ENCODE measurements at places on chromosomes 6 and 20.

GRCh38 chr6:106997392-106998158 lies 23.0 kb upstream of the CD24 start:
- DNase-seq: peak; percentile 63

DNA sequence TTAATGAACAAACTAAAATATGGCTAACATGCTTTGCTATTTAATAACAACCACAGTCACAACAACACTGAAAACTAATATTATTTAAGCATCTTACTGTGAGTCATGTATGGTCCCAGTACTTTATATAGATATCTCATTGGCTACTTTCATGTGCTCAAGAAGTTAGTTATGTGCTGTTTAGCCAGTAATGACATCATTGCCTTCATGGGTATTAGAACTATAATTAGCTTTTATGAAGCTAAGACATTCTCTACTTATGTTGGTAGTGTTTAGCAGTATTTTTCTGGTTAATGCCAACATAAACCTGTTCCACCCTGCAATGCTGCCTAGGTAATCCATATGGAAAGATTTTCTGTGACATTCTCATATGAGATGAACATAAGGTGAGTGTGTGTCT lies 56.1 kb downstream of the ADGRG6 start:
- no peak for DNase-seq

- peak; percentile 15 for DNase-seq
Measured at GRCh38 chr6:158938811-158939254, 61.2 kb downstream of the RSPH3 start.

DNA sequence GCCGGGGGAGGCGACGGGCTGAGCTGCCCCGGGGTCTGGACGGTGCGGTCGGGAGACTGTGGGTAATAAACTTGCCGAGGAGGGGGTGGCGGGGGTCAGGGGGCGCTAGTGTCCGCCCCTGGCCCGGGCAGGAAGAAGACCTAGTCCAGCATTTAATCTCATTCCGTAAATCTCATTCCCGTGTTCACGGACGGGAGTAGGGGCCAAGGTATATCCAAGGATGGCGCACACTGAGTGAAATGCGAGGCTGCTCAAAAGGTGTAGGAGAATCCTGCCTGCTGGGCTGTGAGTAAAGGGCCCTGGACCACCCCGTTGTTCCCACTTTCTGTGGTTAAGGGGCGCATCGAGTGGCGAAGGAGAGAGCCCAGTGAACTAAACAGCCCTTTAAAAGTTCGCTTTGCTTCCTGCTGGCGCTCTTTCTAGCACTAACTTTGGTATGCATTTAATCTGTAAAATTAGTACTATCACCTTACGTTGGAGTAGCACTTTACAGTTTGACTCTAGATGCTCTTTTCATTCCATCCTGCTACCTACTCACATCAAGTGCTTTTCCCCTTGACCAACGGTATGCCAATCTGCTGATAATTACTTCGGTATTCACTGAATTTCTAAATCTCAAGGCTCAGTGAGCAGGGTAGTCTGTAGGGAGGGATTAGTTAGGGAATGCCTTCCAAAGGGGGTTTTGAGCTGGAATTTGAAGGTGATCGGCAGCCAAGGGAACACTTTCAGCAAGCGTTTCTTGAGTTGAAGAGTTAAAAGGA lies 730 bp downstream of the PARD6B start:
- DNase-seq: peak; percentile 32

DNA sequence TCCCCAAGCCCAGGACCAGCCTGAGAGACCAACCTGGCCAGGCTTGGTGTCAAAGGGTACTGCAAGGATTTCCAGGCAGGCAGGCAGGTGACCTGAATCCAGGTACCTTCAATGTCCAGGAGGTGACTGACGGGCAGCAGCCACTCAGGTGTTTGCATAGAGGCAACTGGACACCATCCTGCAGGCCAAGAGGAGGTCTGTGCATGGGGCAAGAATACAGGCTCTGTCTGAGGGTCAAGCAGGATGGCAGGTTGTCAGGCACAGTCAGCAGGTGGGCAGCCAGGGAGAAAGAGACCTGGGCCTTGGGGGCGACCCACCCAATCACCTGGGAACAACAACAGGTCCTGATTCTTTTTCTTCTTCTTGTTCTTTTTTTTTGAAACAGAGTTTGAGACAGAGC lies 159.3 kb upstream of the QKI start:
- no peak for DNase-seq

DNA sequence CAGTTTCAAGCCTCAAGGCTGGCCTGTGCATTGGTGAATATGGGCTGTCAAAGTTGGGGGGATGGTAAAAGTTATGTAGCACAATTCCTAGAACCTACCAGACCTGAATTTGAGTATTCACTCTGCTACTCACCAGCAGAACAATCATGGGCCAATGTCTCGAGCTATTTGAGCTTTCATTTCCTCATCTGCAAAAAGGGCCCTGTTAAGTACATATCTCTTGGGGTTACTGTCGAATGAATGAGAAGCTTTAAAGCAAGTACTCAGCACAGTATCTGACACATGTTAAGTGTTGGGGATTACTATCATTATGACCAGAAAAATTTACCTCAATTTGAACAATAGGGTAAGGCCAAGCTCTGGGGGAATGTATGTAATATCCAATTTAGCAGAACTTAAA lies 13.5 kb upstream of the ENPP4 start:
- no peak for DNase-seq

GRCh38 chr6:139181236-139181635 lies 46.4 kb downstream of the HECA start:
- no peak for DNase-seq

- no peak for DNase-seq
Measured at GRCh38 chr6:3788408-3789017, 37.0 kb upstream of the PXDC1 start.

DNA sequence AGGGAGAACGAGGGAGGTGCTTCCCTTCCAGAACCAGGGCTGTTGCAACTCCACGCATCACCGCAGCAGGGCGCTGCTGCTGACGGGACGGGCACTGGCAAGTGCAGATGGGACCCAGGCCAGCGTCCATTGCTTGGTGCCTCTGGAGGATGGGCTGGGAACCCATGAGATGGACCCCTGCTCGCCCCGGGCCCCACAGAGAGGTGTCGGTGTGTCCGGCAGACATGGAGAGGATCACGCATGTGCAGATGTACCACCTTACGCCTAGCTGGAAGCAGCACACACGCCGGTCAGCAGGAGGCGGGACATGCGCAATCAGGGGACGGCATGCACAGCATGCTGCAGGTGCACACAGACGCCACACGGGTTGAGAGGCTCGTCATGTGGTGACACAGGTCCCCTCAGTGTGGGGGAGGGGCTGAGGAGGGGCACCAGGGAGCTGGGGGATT lies 5.7 kb downstream of the CABLES2 start:
- no peak for DNase-seq

DNA sequence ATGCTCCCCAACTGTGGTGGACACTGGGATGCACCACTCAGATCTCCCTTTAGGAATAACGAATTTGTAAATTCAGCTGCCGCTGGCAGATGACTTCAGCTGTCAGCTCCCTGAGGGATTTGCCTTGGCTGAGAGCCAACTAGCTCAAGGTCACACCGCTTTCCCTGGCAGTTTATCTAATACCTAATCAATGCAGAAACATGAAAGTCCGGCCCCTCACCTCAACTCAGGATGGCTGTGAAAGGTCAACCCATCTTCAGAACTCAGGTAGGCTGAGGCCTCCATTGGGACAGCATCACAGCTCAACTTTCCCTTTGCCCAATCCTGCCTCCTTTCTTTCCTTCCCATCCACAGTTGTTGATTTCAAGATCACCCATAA lies 22.8 kb upstream of the SCGN start:
- no peak for DNase-seq

- DNase-seq: no peak
Measured at GRCh38 chr20:5020760-5021159, 19.4 kb upstream of the SLC23A2 start.

DNA sequence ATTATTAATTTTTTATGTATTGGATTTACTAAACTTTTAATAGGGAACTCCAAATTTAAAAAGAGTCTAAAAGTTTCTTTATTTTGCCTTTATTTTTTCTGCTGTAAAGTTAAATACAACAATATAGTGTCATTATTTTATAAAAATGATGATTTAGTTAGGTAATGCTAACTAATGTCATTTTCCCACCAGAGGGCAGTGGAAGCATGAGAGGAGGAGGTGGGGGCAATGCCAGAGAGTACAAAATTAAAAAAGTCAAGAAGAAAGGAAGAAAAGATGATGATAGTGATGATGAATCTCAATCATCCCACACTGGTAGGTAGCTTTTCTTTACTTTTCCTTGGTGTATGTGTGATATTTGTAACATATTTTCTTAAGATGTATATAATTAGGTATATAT lies 20.2 kb upstream of the FHL5 start:
- peak; percentile 41 for DNase-seq

- no peak for DNase-seq
Measured at GRCh38 chr6:89021629-89022028, 58.2 kb upstream of the RNGTT start.

- no peak for DNase-seq
Measured at GRCh38 chr6:14927398-14927797, 318.5 kb upstream of the JARID2 start.

- DNase-seq: no peak
Measured at GRCh38 chr6:137693711-137694110, 173.3 kb upstream of the TNFAIP3 start.

- no peak for DNase-seq
Measured at GRCh38 chr6:43367245-43367984, 2.0 kb downstream of the ZNF318 start.

GRCh38 chr6:75372884-75373283 lies 88.3 kb upstream of the TMEM30A start:
- DNase-seq: no peak

GRCh38 chr6:118171852-118172251 lies 264.8 kb downstream of the SLC35F1 start:
- no peak for DNase-seq

DNA sequence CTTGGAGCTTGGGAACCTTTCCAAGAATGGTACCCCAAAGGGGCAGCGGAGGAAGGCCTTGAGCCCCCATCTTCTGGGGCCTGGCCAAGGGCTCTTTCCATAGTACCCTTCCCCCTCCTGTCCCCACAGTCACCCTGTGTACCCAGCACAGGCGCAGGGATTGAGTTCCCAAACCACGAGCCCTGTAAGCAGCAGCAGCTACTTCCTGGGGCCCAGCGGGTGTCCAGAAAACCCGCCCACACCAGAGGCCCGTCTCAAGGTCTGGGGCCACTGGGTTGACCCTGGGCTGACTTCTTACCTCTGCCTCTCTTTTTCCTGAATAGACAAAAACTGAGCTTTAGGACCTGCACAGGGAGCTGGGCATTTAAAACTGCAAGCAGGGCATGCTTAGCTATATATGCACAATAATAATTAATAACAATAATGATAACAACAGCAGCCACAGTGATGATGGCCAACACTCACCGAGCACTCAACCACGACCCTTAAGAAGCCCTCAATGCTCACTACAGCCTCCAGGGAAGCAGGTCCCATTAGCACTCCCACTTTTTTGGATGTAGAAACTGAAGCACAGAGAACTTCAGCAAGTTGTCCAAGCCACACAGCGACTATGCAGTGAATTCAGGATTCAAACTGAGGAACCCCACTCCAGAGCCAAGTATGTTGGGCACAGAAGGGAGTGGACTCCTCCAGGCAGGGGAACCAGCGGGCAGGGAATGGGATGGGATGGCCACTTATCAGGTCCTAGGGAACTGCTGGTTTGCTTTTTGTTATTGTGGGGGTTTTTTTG lies 14.5 kb downstream of the NOL4L start:
- DNase-seq: no peak

DNA sequence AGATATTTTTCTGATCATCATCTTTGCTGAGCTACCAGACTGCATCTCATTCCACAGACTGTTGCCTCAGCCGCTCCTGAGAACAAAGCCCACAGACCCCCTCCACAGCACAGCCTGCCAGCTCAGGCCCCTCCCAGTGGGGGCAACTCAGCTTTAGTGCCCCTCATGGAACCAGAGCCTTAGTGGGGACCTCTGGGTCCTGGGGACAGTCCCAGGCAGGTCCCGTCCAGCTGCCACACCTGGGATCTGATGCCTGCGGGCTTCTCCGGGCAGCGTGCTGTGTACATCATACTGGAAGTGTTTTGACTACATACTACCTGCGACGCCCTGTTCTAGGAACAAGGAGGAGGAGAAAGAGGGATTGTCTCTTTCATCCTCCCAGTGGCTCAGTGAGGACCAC lies 38.3 kb upstream of the QKI start:
- DNase-seq: no peak

- DNase-seq: no peak
Measured at GRCh38 chr6:12189150-12189549, 101.0 kb upstream of the EDN1 start.

DNA sequence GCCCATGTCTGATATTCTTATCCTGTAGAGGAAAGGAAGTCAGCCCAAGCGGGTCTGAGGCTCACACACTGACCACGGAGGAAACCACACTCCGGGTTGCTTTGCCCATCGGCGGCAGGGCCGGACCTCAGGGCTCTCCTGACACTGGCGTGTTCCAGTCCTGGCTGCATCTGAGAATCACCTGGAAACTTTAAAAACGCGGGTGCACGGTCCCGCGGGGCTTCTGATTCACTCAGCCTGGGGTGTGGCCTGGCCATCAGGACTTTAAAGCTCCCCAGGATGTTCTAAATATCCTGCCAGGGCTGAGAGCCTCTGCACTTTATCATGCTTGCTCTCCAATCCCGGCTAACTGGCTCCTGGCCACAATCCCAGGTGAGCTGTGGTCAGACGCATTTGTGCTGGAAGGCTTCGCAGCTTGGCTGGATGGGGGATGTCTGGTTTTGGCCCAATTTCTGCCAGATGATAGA lies 47.7 kb upstream of the DACT2 start:
- DNase-seq: no peak

DNA sequence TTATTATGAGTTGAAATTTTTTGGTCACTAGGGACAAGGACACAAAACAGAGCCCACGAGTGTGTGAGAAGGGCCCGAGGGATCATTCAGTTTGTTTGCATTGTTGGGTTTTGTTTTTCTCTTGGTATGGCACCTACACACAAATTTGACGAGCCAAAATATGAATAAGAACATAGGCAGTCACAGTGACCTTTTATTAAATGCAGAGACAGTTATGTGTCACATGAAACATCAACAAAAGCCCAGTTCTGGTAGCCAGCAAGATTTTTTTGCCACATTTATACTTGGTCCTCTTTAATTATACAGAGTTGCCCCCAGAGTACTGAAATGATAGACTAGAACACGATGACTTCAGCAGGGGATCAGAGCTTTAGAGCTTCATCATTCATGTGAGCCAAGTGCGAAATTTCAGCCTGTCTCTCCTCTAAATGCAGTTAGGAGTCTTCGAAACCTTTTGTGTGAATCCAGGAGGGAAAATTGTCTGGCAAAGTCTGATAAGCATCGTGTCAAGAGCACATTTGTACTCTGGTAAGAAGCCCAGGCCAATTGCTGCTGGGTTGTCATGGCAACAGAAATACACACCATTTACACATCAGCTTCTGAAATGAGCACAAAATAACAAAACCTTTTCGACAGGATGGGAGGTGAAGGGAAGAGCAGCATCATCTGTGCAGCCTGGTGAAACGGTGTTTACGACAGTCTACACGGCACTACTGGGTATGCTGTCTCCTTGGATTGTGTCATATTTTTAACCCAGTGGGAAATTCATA lies 79.2 kb upstream of the RIPOR2 start:
- peak; percentile 67 for DNase-seq

- DNase-seq: no peak
Measured at GRCh38 chr20:2332711-2333110, 36.9 kb downstream of the TGM3 start.
